Left lung (tissue), 14 donors: ENCODE measurements at places on chromosomes 6 and 20. TPM values are rescaled to one million over a fixed set of nuclear protein-coding genes. Genes with fewer than 3 reads are reported as not detected.

DNA sequence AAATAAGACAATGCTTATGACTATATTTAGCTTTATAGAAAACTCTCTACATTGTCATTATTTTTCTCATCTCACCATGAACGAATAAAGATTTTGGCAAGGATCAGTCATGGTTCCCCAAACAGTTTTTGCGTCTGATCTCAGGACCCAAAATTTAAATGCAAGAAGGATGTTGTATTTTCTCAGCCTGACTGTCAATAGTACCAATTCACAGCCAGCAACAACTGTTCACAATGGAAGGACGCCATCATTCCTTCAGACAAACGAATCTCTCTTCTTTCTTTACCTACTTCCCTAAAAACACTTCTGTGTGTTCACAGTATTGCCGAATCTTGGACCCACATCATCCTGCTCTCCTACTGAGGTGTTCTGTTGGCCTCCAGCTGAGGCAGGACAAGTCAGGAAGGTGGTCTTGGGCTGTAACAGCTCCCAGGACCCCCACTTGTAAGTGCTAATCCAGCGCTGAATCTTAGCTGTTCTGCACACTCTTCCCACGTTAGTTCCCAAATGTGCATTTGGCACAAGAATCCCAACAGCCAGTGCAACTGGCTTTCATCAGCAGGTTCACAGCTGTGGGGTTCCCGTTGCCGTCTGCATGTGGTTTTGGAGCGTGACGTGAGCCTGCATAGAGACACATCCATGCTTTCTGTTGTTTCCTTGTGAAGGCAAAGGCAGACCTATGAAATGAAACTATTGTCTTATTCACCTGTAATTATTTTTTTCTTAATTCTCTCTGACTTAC, 600.0 kb downstream of the QKI start:
- H3K27me3 ChIP-seq, result no peaks in the 10 kb centered on the region
- no peak overlapping the region for H3K27ac ChIP-seq
- H3K4me3 ChIP-seq, result no peak overlapping the region
- H3K4me1 ChIP-seq, result no peaks in the 10 kb centered on the region
- no peak for DNase-seq
- H3K36me3 ChIP-seq, result no peaks in the 10 kb centered on the region

DNA sequence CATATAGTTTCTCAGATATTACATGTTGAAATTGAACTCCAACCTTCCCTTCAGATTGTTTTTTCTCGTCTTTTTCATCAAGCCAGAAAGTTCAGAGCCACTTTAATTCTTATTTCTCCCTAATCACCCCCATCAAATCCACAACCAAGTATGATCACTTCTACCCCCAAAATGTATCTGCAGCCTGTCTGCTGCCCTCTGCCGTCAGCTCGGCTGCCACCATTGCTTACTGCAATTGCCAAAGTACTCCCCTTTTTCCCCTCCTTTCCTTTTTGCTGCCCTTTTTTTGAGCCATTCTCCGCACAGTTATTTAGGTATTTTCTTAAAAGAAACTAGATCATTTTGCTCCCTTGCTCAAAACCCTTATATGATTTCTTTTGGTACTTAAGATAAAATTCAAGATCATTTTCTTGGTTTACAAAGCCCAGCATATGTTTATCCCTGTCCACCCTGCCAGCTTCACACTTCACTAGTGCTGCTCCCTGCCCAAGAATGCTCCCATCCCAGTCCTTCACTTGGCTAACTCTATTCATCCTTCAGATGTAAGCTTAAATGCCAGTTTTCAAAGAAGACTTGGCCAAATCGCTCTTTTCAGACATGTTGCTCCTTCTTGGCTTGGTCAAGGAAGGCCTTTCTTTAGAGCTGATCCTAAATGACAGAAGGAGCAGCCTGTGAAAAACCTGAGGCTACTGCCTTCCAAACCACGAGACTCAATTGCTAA, 63.7 kb downstream of the SH3BGRL2 start:
- no peaks in the 10 kb centered on the region for H3K36me3 ChIP-seq
- H3K27me3 ChIP-seq, result no peaks in the 10 kb centered on the region
- no peak for DNase-seq

DNA sequence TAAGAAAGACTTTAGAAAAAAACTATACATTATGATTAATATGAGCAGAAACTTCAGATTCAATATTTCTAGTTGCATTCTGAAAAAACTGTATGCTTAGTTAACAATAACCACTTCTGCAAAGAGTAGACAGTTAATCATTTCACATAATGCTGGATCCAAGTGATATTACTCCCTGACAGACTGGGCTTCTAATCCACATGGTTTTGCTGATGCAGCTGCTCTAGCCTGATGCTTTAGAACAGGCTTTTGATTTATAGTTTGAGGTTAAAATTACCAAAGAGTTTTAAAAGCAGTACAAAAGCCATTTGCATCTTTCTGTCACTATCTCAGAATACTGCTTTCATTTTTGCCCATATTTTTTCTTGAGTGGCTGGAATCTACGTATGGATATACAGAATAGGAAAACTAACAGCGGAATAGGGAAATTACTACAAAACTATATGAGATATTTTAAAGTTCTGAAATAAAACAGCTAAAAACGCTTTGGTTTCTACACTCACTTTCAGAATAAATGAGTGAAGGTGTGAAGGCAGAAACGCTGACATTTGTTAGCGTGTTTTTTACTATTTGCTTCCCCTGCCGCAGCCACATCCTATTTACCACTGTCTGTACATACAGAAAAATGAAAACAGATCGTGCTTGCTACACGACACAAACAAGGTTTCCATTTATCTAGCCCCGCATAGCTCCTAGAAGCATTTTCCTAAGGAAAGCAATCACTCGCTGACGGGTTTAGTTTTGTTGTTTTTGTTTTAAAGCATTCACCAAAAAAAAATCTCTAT, 61.7 kb downstream of the METTL24 start:
- DNase-seq, result no peak
- no peak overlapping the region for H3K27ac ChIP-seq
- no peaks in the 10 kb centered on the region for H3K36me3 ChIP-seq
- H3K4me3 ChIP-seq, result no peak overlapping the region
- H3K27me3 ChIP-seq, result no peaks in the 10 kb centered on the region
- no peaks in the 10 kb centered on the region for H3K4me1 ChIP-seq

DNA sequence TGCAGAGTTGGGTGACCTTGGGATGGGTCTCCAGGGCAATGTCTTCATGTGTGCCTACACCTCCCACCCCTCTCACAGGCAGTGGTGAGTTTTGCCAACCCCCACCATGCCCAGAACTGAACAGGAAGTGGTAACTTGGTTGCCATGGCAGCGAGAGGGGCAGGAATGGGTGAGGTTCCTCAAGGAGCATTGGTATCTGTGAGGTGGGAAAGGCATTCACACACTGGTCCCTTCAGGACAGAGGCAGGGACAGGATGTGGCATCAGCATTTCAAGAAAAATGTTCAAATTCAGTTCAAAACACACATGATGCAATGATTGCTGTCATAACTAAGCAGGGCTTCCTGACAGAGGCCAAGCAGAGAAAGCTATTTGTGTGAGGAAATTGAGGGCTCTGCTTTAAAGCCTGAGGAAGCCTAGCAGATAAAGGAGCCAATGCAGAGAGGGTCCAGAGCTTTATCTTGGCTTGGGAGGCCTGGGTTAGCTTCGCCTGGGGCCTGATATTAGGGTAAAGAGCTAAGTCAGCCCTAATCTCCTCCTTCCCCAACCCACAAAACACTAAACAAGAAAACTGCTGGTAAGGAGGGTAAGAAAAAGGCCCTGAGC, 551 bp downstream of the TREML2 start:
- no peak for DNase-seq

Gene NKX2-4
- polyA plus RNA-seq, result not detected

Gene RAD21L1
- not detected for polyA plus RNA-seq

DNA sequence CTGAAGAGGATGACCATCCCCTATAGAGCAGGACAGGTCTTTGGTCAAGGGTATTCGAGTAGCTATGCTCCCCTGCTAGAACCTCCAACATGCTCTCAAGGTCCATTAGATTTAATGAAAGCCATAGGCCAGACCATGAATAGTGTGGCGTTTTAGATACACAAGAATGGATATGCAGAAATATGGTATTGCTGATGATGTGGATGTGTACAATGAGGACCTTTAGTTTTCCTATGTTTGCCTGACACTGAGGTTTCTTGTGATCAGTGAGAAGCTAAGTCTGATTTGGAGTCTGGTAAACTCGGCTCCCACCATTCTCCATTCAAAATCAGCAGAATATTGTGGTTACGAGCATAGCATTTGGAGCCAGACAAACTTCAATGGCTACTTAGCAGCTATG, 125.6 kb downstream of the TSHZ2 start:
- H3K4me1 ChIP-seq, result no peaks in the 10 kb centered on the region
- no peaks in the 10 kb centered on the region for H3K36me3 ChIP-seq
- no peak for DNase-seq
- H3K4me3 ChIP-seq, result no peak overlapping the region
- no peak overlapping the region for H3K27ac ChIP-seq
